ENCODE measurements at places on chromosomes 11 and 22. TPM values are rescaled to one million over a fixed set of nuclear protein-coding genes. Genes with fewer than 3 reads are reported as not detected.

The MMP3 gene
- total RNA-seq: not detected

The LAYN gene
- total RNA-seq: 58.2 TPM

The ANKK1 gene
- total RNA-seq: 0.41 TPM

The MMP12 gene
- not detected for total RNA-seq

The E2F8 gene
- total RNA-seq: not detected

DNA sequence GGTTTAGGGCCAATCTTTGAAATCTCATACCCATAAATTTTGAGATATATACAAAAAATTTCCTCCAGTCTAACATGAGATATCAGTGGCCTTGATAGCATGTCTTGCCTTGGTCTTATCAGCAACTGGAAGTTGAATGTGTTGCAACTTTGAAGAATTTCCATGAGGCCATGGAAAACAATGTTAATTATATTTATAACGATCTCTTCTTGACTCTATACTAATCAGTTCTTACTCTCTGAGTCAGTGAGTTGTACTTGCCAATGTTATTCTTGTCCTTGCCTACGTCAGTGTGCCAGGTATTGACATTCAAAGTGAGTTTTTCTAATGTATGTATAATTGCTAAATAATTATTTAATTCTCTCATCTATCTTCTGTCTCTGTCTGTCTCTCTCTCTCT lies 535.1 kb downstream of the KCNA4 start:
- H3K4me3 ChIP-seq: no peak overlapping the region
- H3K36me3 ChIP-seq: no peaks in the 10 kb centered on the region
- H3K4me1 ChIP-seq: no peaks in the 10 kb centered on the region
- no peak for DNase-seq
- no peaks in the 10 kb centered on the region for H3K27me3 ChIP-seq

- no peaks in the 10 kb centered on the region for H3K36me3 ChIP-seq
- no peak overlapping the region for H3K27ac ChIP-seq
- H3K27me3 ChIP-seq: no peaks in the 10 kb centered on the region
- no peak for DNase-seq
Observed at GRCh38 chr22:33119044-33119443, 60.9 kb upstream of the SYN3 start.

DNA sequence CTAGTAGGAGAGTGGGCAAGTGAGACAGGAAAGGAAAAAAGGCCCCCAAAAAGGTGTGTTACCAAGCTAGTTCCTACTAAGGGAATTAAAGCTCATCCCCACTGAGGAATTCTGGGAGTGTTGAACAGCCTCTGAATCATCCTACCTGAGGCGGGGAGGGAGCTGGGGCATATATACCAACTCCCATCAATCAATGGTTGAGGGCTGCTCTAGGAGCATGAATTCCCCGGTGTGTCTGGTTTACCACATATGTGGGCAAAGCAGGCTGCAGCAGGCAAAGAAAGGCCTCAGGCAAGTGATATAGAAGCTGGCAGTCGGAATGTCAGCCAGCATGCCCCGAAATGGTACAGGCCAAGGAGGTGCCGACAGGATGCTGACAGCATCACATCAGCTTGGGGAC lies 23.6 kb upstream of the CDON start:
- H3K4me1 ChIP-seq: no peaks in the 10 kb centered on the region
- no peak overlapping the region for H3K4me3 ChIP-seq
- no peak for DNase-seq
- no peak overlapping the region for H3K27ac ChIP-seq
- H3K36me3 ChIP-seq: no peaks in the 10 kb centered on the region
- H3K27me3 ChIP-seq: no peaks in the 10 kb centered on the region

- peak; percentile 56 for DNase-seq
- peak overlapping the region; percentile 77 for H3K27ac ChIP-seq
- no peaks in the 10 kb centered on the region for H3K36me3 ChIP-seq
- H3K27me3 ChIP-seq: no peaks in the 10 kb centered on the region
- no peaks in the 10 kb centered on the region for H3K4me1 ChIP-seq
- H3K4me3 ChIP-seq: no peak overlapping the region
Observed at GRCh38 chr11:12066799-12067508, 43.4 kb upstream of the MICAL2 start.

The SCN4B gene
- total RNA-seq: 2.9 TPM

- no peak overlapping the region for H3K4me3 ChIP-seq
- peak overlapping the region; percentile 44 for H3K27ac ChIP-seq
- DNase-seq: peak; percentile 56
- no peaks in the 10 kb centered on the region for H3K36me3 ChIP-seq
- no peaks in the 10 kb centered on the region for H3K4me1 ChIP-seq
Observed at GRCh38 chr22:37777122-37777687, 30.5 kb upstream of the GCAT start.

GRCh38 chr11:121487191-121487590 lies 34.4 kb upstream of the SORL1-AS1 start:
- H3K36me3 ChIP-seq: no peaks in the 10 kb centered on the region
- no peak for DNase-seq
- H3K27ac ChIP-seq: no peak overlapping the region

GRCh38 chr22:46501701-46502100 lies 35.7 kb downstream of the CELSR1 start:
- no peaks in the 10 kb centered on the region for H3K36me3 ChIP-seq
- H3K4me3 ChIP-seq: no peak overlapping the region
- DNase-seq: no peak
- no peaks in the 10 kb centered on the region for H3K27me3 ChIP-seq
- no peak overlapping the region for H3K27ac ChIP-seq

DNA sequence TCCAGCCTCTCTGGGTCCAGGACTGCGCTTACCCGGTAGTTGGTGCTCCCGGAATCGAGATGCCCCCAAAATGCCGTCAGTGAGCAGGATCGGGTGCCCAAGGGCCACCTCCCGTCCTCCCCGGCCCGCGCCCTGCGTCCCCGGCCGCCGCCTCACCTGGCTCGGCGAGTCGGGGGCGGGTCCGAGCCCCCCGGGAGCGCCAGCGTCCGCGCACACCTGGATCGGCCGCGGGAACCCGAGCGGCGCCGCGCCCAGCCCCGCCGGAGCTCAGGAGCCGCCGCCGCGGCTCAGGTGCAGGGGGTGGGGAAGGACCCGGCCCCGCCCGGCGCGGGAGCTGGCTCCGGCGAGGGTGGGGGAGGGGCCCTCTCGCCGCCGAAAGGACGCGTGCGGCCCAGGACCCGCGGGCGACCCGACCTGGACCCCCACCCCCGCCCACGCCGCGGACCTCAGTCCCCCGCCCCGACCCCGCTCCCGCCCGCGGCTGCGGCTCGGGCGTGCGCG lies at the start of gene SHANK2:
SHANK2 (minus strand) TSS at position 309 of the 501 bp plus-strand sequence. CDS start 105,251 bp downstream, outside the sequence.
- DNase-seq: no peak
- peaks cover 22% of the 10 kb centered on the region for H3K27me3 ChIP-seq
- H3K4me3 ChIP-seq: peak within 1 kb of the TSS; percentile 6
- H3K4me1 ChIP-seq: no peaks in the 10 kb centered on the region
- H3K27ac ChIP-seq: no peak within 1 kb of the TSS
- H3K36me3 ChIP-seq: no peaks in the 10 kb centered on the region

DNA sequence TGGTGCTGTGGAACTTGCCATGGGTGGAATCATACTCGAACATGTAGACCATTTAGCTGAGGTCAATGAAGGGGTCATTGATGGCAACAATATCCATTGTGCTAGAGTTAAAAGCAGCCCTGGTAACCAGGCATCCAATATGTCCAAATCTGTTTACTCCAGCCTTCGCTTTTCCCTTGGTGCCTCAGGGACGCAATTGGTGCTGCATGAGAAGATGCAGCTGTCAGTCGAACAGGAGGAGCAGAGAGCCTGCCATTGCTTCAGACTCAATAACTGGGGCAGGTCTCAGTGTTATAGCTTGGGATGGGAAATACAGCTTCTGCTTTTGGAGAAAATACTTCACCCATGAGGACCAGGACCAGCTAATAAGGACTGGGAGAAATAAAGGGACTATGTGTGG lies 5.0 kb upstream of the MCHR1 start:
- no peaks in the 10 kb centered on the region for H3K4me1 ChIP-seq
- H3K27ac ChIP-seq: no peak overlapping the region
- H3K27me3 ChIP-seq: no peaks in the 10 kb centered on the region
- no peaks in the 10 kb centered on the region for H3K36me3 ChIP-seq
- DNase-seq: no peak

DNA sequence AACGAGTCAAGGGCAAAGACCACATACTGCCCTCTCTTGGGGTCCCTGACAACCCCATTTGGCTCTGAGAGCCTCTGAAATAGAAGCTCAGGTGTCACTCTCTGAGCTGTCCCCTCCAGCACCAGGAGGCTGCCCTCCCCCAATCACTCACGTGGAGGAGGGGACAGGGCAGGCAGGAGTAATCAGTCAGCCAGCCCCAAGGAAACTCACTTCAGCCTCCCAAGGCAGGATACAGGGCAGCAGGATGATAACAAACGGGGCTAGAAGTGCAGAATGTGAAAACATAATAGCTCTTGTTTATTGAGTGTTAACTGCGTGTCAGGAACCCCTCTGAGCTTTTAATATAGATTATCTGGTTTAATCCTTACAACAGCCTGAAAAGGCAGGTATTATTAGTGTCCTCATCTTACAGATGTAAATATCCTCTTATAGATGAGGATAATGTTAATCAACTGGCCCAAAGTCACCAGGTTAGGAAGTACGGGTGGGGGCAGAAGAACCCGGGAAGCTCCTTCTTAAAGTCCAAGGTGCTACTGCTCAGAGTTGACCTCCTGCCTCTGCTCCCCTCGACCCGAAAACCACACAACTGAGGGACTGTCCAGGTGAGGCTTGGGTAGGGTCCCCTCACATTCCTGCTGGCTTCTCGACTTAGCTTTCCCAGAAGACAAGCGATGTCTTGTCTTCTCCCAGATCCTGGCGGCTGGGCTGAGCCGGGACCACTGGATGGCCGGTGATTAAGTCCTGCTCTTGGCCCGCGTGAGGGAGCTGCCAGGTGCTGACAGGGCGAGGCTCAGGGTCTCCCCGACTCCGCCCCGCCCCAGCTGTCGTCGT lies 2.7 kb downstream of the CHRM4 start:
- peaks cover 33% of the 10 kb centered on the region for H3K4me1 ChIP-seq
- no peak overlapping the region for H3K27ac ChIP-seq
- peaks cover 19% of the 10 kb centered on the region for H3K27me3 ChIP-seq
- H3K36me3 ChIP-seq: no peaks in the 10 kb centered on the region

GRCh38 chr11:16690086-16690485 lies 48.4 kb upstream of the C11orf58 start:
- H3K4me3 ChIP-seq: no peak overlapping the region
- no peaks in the 10 kb centered on the region for H3K4me1 ChIP-seq
- no peak for DNase-seq
- H3K27ac ChIP-seq: no peak overlapping the region

DNA sequence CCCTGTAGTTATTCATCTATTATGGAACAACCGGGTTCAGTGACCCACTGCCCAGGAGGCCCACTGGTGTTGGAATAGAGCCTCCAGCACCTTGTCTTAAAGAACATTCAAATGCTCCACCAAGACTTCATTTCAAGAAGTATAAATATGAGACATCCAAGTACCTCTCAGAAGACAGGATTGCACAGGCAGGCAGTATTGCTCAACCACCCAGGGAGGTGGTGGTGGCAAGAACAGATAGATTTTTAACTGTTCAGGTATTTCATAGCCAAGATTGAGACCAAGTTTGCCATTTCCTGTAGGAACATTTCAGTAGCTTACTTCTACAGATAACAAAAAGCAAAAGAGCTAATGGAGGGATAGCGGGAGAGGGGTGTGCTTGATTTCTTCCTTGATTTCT lies 78.7 kb downstream of the COMMD9 start:
- no peak overlapping the region for H3K4me3 ChIP-seq
- DNase-seq: no peak

The PTPRCAP gene
- 0.29 TPM for total RNA-seq

GRCh38 chr22:43670513-43670912 lies 141.6 kb downstream of the EFCAB6 start:
- H3K36me3 ChIP-seq: no peaks in the 10 kb centered on the region
- H3K4me1 ChIP-seq: no peaks in the 10 kb centered on the region
- H3K4me3 ChIP-seq: no peak overlapping the region
- DNase-seq: no peak
- H3K27ac ChIP-seq: no peak overlapping the region
- no peaks in the 10 kb centered on the region for H3K27me3 ChIP-seq

DNA sequence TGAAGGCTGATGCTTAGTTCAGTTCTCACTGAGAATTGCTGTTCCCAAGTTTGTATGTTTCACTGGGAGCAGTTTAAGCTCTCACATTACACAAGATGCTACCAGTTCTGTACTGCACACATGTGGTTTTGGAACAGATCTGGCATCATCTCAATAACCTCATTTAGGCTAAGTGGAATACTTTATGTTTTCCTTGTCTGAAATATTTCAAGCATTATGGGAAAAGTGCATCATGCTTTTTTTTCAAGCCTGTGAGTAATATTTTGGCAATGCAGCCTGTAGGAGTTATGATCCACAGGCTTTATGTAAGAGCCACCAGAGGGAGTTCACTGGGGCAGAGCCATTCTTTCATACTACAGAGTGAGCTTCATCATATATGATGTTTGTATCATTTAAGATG lies 141.5 kb downstream of the OR4C45 start:
- no peaks in the 10 kb centered on the region for H3K4me1 ChIP-seq
- no peak overlapping the region for H3K4me3 ChIP-seq
- H3K27me3 ChIP-seq: no peaks in the 10 kb centered on the region
- no peak overlapping the region for H3K27ac ChIP-seq
- no peak for DNase-seq
- no peaks in the 10 kb centered on the region for H3K36me3 ChIP-seq

DNA sequence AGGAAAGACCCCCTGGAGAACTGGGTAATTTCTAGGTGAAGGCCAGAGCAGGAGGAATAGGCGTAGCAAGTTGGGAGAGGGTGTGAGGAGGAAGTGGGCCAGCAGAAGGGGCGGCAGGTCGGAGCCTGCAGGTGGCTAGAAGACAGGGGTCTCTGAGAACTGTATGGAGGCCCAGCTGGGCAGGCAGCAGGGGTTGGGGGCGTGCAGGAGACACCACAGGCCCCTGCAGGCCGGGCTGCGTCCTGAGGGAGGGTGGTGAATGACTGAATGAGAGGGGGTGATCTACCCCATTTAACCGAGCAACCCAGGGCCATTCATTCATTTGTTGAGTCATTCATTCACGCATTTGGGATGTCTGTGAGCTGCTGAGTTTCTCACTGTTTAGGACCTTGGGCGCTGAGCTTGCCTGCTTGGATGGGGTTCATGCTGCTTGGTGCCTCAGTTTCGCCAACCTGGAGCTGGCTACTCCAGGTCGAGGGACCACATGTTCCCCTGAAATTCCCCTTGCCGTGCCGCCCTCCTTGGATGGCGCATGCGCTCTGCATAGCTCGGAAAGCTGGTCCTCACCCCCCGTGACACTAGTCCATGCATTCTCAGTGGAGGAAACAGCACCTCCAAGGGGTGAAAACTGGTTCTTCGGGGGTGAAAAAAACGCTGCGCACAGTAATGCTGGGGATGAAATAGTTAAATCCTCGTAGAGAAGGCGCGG lies 15.6 kb downstream of the MPPED1 start:
- H3K4me1 ChIP-seq: no peaks in the 10 kb centered on the region
- no peaks in the 10 kb centered on the region for H3K36me3 ChIP-seq
- no peak for DNase-seq
- H3K27me3 ChIP-seq: no peaks in the 10 kb centered on the region

GRCh38 chr22:50184902-50185374 lies 775 bp upstream of the TRABD start:
- H3K4me1 ChIP-seq: no peaks in the 10 kb centered on the region
- H3K4me3 ChIP-seq: peak overlapping the region; percentile 44
- no peaks in the 10 kb centered on the region for H3K27me3 ChIP-seq
- no peaks in the 10 kb centered on the region for H3K36me3 ChIP-seq

All from uterus (tissue), 4 donors.